ENCODE measurements at places on chromosomes 2 and 18. TPM values are rescaled to one million over a fixed set of nuclear protein-coding genes. Genes with fewer than 3 reads are reported as not detected.

Gene CASP10
- 8.0 TPM for polyA plus RNA-seq

Gene CCBE1
- 38.5 TPM for polyA plus RNA-seq

GRCh38 chr2:206804326-206804725 is 38.9 kb downstream of the FASTKD2 start:
- no peak for DNase-seq

DNA sequence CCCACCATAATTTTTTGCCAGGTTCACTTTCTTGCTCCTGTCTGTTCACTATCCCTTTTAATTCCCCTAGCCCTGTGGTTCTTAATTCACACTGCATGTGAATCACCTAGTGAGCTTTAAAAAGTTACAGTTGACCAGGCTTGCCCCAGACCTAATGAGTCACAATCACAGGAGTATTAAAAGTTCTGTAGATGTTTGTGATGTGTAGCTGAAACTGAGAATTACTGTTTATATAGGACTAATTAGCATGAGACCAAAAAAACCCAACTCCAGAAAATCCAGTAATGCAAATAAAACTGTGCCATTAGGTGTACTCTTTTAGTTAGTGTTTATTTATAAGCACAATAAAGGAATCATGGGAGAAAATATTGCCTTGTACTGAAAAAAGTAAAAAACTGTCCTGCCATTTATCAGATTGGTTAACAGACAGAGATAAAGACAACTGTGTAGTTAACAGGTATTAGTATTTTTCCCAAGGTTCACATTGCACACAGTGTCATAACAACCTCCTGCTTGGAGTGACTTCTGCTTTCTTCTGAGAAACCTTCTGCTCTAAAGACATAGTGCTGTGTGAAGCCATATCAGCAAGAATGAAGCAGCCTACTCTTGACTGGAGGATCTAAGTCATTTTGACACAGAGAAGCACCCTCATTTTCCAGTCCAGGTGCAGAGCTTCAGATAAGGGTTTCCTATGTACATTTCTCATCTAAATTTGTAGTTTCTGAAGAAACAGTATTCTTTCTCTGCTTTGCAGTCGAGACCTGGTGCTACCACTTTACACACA is 39.0 kb downstream of the VAPA start:
- no peak for DNase-seq

- DNase-seq: no peak
Observed at GRCh38 chr2:98874186-98874689, 61.8 kb downstream of the CRACDL start.

DNA sequence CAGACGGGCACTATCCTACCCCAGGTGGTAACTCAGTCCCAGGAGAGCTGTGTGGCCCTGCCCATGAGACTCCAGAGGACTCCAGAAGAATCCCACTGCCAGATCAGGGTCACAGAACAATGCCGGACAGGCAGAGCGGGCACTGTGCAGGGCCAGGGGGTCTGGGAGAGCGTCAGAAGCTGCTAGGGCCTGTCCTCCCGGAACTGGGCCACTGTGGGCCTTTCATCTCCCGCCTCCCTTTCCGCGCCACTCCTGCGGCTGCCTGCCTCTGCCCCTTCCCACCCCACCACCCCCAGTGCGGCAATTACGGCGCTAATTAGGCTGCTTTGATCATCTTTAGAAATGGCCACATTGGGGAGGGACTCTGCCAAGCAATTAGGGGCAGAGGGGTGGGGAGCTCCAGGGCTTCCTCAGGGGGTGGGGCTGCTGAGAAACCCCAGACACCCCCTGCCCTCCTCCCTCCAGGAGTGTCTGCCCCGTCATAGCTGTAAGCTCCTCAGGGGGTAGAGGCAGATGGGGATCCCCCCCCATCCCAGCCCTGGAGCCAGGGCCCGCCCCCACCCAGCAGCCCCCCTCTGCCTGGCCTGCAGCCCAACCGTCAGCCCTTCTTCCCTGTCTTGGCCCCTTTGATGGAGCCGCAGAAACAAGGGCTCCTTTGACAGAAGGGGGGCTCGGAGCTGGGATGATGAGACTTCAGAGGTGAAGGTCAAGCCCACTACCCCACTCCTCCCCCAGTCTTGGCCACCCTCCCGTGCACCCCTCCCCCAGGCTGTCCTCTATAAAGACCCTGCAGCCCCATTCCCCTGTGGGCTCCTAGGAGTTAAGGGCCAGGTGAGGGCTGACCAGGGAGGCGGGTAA is at the start of gene PRSS56:
TSS of gene PRSS56 (plus strand) at position 808 of the 858 bp plus-strand sequence. CDS start 211 bp downstream, outside the sequence.
- DNase-seq: no peak

DNA sequence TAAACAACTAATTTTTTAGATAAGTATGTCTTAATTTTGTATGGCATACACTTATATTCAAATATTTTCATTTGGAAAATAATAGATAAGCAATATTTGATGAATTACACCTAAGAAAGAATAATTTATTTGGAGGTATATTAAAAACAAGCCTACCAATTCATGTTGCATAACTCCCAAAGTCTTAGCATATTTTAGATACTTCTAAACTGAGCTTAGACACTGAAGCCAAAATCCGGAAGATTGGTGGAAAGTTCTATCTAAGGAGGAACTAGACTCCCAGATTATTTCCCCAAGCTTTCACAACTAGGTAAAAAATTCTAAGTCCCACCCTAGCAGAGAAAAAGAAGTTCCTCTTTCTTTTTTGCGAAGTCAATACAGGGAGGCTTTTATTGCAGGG is 221.0 kb upstream of the MMADHC start:
- DNase-seq: no peak

DNA sequence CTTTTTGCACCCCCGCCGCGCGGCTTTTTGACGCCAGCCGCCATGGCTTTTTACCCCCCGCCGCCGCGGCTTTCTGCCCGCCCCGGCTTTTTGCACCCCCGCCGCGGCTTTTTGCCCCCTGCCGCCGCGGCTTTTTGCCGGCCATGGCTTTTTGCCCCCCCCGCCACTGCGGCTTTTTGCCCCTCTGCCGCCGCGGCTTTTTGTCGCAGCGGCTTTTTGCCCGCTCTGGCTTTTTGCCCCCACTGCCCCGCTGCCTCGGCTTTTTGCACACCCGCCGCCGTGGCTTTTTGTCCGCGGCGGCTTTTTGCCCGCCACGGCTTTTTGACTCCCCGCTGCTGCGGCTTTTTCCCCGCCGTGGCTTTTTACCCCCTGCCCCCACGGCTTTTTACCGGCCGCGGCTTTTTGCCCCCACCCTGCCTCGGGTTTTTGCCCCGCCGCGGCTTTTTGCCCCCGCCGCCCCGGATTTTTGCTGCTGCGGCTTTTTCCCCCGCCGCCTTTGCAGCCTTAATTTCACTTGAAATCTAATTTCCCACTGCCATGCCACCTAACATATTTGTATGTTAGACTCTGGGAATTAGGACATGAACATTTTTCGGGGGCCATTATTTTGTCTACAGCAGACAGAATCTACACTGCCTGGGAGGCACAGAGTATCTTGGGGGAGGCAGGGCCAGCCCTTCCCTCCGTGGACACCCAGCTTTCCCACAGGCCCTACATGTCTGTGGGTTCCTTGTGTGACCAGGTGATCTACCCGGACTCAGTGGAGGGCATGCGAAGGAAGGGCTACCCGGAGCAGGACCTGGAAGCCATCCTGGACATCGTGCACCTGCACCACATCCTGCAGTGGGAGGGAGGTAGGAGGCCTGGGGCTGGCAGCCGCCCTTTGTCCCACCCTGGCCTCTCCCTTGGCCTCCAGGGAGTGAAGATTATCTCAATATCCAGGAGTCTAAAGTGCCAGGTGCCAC is 3031.0 kb upstream of the TEKT4 start:
- DNase-seq: no peak

- no peak for DNase-seq
Observed at GRCh38 chr2:98601532-98602132, 6.7 kb downstream of the COA5 start.

- no peak for DNase-seq
Observed at GRCh38 chr2:25306777-25307368, 34.9 kb downstream of the DNMT3A start.

DNA sequence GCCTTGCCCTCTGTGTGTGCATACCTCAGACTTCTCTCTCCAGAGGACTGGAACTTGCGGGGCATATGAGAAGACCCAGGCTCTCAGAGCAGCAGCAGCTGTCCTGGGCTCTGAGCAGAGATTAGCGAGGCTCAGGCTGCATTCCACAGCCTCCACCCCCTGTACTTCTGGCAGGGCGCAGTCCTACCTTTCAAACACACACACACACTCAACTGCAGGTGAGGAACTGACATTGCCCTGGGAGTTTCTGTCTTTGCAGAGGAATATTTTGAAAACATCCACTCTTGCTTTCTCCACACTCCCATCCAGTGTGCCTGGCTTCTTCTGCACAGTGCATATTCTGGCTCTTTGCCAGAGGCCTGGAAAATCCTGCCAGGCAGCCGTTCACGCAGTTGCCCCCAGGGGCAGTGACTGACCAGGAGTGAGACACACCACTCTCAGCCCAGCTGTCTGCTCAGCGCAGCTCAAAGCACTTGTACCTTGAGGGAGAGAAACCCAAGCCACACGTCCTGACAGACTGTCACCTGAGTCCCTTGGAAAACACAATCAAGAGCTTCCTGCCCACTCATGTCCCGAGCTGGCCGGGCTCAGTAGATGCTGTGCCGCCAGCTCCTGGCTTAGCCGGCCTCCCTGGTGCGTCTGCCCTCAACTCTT is 460.8 kb downstream of the RNF144A start:
- DNase-seq: no peak

DNA sequence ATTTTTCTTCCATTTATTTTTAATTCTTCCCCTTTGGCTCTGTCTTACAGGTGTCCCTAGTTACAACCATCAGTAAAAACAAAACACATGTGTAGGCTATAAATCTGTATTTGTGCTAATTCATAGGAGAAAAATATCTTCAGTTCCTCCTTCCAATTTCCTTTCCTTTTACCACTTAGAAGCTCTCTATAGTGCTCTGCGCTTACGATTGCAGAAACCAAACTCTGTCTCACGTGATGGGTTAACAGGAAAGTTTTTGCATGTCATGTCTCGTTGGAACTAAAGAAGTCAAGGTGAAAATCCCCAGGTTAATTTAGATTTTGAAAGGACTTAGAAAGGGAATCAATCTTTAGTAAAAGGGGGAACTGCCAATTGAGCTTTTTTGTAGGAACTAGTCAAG is 1390.5 kb upstream of the ZEB2 start:
- no peak for DNase-seq

- DNase-seq: no peak
Observed at GRCh38 chr18:9688036-9688741, 19.9 kb upstream of the RAB31 start.

- no peak for DNase-seq
Observed at GRCh38 chr2:15178946-15179345, 382.2 kb downstream of the NBAS start.

DNA sequence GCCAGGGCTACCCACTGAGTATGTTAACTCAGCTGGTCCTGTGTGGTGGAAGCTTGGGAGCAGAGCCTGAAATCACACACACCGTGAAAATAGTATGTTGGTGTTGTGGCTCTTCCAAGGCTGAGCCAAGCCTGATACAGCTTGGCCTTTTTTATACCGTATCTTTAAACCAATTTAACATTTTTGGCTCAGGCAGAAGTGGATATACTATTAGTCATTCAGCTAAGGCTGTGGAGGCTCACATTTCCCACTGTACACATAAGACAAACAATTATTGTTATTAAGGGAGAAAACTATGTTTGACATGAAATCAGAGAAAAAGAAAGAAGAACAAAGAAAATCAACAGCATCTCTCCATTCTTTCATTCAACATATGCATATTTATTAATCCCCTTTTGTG is 159.0 kb downstream of the BCL11A start:
- DNase-seq: no peak

- DNase-seq: no peak
Observed at GRCh38 chr2:10909050-10909995, 2.4 kb upstream of the KCNF1 start.

DNA sequence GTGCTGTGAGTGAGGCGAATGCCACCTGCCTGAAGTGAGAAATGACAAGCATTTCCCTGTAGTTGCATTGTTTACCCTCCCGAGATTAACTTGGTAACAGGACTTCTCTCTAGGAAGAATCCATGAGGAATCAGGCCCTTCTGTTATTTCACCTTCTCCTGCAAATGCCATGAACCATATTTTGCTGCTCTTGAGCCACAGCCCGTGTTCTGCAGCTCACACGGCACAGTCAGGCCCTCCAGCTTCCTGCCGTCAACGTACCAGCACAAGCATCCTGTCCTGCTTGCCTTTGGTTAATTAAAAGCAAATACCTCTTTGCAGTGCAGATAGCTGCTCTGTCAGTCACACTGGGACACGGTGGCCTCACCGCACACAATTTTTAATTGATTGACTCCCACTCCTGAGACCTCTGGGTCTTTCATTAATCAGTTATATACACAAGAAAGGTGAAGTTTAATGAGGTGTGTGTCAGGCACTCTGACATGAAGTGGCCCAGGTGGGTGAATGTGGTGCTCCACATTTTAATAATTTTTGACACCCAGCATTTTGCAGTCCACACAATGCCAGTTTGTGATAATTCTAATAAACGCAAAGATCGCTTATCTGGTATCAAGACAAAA is 95.3 kb upstream of the ASB18 start:
- no peak for DNase-seq

All from left renal pelvis (tissue), 4 donors.